ENCODE measurements at places on chromosomes 13 and 19. TPM values are rescaled to one million over a fixed set of nuclear protein-coding genes. Genes with fewer than 3 reads are reported as not detected.

- DNase-seq: no peak
These were observed 579 bp downstream of the CPT1C start for GRCh38 chr19:49691243-49692146.

The PRX gene
- polyA plus RNA-seq: 10.3 TPM

The COLGALT1 gene
- polyA plus RNA-seq: 48.3 TPM

The KLK5 gene
- polyA plus RNA-seq: 1.7 TPM
